Eye (tissue), 1 donor: ENCODE measurements at places on chromosomes 6 and 20.
A peak's percentile ranks its signal among the peaks of the same experiment; 100 is the strongest.

DNA sequence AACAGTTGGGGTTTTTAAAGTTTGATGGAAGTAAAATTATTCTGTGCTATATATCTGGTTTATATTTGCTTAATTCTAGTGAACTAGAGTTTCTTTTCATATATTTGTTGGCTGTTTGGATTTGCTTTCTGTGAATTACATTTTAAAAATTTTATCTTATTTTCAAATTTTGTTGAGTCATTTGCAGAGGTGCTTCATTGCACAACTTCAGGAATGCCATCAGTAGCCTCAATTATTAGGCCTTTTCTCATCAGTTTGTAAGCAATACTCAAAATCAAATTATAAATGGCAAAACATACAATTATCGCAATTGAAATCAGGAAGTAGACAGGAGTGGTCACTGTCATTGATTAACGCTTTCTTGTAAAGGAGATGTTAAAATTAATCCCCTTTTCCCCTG lies 96.9 kb downstream of the UBE3D start:
- DNase-seq: no peak

- no peak for DNase-seq
Measured at GRCh38 chr20:6819599-6819998, 52.1 kb downstream of the BMP2 start.

DNA sequence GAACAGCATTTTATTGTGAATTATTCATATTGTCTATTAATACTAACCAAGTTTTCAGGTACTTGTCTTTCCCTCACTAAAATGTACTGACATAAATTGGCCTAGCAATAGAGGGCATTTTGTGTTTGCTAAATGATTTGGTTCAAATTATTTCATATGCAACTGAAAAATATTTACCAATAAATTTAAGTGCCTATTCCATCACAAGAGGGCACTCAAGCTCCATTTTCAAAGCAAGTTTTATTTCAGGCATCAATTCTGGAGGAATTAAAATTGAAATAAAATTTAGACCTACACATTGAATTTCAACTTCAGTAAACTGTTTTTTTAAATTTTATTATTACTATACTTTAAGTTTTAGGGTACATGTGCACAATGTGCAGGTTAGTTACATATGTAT lies 114.3 kb upstream of the SYNCRIP start:
- DNase-seq: peak; percentile 52

GRCh38 chr6:160387916-160388643 lies 39.9 kb downstream of the SLC22A3 start:
- DNase-seq: no peak

DNA sequence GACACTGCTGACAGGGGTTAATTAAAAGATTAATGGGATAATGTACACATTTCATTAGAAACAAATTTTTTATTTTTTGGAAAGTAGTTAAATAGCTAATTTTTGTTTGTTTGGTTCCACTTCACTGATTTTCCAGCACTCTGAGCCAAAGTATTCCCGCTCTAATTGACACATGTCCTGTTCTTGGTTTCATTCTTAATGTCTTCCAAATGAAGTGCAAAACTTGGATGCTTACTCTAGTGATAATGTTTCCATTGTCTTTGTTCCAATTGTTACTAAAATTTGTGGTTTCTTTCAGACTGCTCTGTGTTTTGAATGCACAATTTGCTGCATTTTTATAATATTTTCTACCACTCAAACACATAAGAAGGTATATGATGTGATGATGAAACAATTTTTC lies 794.3 kb downstream of the PHF3 start:
- DNase-seq: no peak

- no peak for DNase-seq
Measured at GRCh38 chr20:5996765-5997164, 46.3 kb downstream of the MCM8 start.

DNA sequence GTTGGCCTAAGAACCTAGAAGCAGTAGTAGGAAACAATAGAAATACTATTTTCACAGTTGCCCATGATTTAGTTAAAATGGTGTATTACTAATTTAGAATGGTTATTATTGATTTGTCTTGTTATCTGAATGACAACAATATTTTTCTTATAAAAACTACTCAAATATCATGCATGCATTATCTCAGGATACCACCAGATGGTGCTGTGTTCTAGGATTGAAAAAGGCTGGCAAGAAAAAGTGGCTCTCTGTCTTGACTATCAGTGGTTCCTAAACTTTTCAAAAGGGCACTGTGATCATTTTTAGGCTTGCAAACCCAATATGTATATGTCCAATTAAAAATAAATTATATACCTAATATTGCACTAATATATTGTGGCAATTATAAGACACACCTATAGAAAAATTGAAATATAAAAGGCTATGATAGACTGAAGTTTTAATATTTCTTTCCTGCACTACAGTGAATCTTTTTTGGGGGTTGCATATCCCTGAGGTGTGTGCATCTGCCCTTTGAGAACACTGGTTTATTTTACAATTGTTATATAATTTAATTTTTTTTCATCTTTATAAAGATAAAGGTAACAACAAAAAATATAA lies 131.7 kb upstream of the MLIP start:
- DNase-seq: peak; percentile 69

GRCh38 chr6:118659513-118660217 lies 8.3 kb upstream of the CEP85L start:
- DNase-seq: no peak

DNA sequence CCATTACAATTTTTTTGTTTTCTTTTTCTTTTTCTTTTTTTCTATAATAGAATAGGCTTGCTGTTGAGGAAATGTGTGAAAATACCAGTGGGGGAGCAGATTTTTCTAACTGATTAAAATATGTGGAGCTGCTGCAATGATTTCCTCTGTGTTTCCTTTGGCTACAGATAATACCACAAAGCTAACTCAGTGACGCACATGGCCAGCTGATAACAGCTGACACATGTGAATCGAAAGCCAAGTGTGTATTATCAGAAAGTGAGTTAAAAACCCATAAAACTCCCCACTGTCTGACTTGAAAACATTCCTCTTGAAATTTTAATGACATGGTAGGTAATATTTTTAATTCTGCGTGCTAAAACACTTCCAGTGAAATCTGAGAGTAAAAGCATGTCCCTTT lies 70.8 kb upstream of the AHI1 start:
- DNase-seq: peak; percentile 59

- DNase-seq: peak; percentile 91
Measured at GRCh38 chr20:63553251-63553932, 567 bp upstream of the FNDC11 start.

- no peak for DNase-seq
Measured at GRCh38 chr20:701401-702129, 26.0 kb upstream of the SCRT2 start.
